Activated T-helper 2 cell treated with anti-CD3 and anti-CD28 coated beads, Interferon-gamma antibody, Interleukin-2, Interleukin-4, amounts not matched to agents 10 μg/mL and 5 μg/mL and 100 μg/mL, durations not matched to agents 14 hours and 24 hours and 36 hours (primary cell): ENCODE measurements at places on chromosomes 2 and 18. TPM values are rescaled to one million over a fixed set of nuclear protein-coding genes. Genes with fewer than 3 reads are reported as not detected.

Gene WNT6
- total RNA-seq = not detected in 2 replicates

Gene CDH19
- total RNA-seq = not detected in 2 replicates

Gene LRRTM4
- not detected in 2 replicates for total RNA-seq

Gene FLACC1
- 0.84 and 1.6 TPM in 2 replicates for total RNA-seq

Gene ATP6V1B1
- total RNA-seq = not detected in 2 replicates

Gene CD207
- not detected in 2 replicates for total RNA-seq

Gene NMUR1
- 0.16 and 0.28 TPM in 2 replicates for total RNA-seq

Gene AOX1
- not detected in 2 replicates for total RNA-seq

Gene CYRIA
- 1.8 TPM in 2 replicates for total RNA-seq

Gene FKBP7
- 3.2 and 6.6 TPM in 2 replicates for total RNA-seq

DNA sequence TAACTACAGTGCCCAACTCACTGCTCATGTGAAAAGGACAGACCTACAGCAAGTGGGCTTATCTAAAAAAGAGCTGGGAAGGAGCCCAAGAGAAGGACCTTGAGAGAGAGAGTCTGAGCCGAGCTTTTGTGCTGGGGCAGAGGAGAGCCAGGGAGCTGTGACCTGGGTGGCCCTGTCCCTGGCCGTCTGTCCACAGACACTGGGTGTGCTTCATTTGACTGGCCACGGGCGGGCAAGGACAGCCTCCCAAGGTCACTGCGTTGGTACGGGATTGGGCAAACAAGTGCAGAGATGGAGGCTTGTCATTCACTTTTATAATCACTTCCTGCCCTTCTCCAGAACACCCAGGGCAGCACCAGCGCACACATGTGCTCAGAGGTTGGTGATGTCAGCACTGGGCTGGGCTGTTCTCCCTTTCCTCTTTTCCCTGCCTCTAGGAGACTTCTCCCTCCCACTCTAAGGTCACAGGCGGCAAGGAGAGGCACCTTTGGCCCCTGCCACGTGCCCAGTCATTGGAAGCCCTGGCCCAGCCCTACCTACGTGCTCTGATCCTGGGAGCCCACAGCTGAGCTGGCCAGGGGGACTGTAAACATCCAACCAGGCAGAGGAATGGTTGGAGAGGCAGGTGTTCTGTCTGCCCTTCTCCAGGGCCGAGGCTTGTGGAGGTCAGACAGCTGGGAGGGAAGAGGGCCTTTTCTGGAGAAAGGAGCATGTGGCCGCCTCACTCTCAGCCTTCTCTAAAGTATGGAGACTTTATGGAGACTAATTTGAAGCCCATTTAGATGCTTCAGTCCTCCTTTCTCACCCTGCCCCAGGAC lies 6.4 kb upstream of the PSD4 start:
- H3K4me3 ChIP-seq = peak overlapping the region; percentile 59
- peak overlapping the region; percentile 94 for H3K27ac ChIP-seq
- H3K4me1 ChIP-seq = peaks cover 59% of the 10 kb centered on the region

- H3K27me3 ChIP-seq = no peaks in the 10 kb centered on the region
- no peak overlapping the region for H3K27ac ChIP-seq
- no peak overlapping the region for H3K4me3 ChIP-seq
- no peaks in the 10 kb centered on the region for H3K4me1 ChIP-seq
Observed at GRCh38 chr2:52879561-52879960, 888.0 kb upstream of the CHAC2 start.

GRCh38 chr2:238434846-238435751 lies 8.4 kb downstream of the ASB1 start:
- DNase-seq = no peak
- no peaks in the 10 kb centered on the region for H3K27me3 ChIP-seq
- peaks cover 33% of the 10 kb centered on the region for H3K4me1 ChIP-seq
- no peak overlapping the region for H3K4me3 ChIP-seq
- no peak overlapping the region for H3K27ac ChIP-seq

DNA sequence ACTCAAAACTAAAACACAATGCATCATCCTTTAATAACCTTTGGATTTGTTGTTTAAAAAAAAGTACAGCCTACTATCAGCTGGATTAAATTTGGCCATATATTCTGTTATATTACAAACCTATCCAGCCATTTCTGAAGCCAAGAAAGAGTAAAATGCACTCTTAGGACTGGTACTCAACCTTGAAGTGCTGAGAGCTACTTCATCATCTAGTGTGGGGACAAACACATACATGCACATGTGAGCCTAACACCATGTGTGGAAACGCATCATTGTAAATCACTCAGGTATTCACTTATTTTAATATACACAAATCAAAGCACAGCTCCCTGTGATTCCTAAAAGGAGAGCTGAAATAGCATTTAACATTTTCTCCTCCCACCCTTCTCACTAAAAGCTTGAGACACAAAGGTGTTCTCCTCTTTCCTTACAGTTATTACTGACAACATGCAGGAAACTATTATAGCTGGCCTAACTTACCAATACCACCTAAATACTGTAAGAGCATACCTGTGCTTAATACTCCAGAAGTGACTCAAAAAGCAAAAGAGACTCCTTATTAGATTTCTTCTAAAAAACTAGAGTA lies 7.5 kb downstream of the BAZ2B start:
- no peak overlapping the region for H3K27ac ChIP-seq
- no peak overlapping the region for H3K4me3 ChIP-seq

DNA sequence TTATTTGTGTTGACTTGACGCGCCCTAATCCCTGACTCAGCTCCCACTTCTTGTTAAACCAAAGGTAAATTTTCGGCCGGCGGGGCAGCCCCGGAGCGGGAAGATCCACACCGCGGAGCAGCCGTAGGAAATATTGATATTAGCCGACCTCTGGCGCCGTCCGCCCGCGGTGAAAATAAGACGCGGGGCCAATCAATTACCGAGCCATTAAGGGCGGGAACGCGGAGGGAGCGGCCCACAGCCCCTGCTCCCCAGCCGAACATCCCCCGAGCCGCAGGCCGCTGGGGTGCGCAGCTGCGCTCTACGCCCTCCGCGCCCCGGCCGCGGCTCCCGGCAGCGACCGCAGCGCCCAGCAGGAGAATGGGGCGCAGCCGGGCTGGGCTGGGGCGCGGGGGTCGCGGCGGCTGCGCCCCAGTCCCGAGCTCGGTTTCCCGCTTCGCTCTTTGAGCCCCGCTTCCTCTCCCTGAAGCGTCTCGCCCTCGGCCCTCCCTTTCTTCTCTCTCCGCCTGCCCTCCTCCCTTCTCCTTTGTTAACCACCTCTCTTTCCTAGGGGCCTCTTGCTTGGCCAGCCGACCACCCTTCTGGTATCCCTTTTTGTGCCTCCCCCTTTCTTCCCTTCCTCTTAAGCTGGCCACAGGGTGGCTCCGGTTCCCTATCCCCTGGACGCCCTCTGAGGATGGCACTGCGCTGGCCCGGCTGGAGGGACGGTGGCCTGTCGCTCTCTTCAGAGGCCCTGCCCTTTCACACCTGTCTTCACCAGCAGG lies 40.9 kb downstream of the CELF4 start:
- H3K27ac ChIP-seq = no peak overlapping the region
- peaks cover 33% of the 10 kb centered on the region for H3K27me3 ChIP-seq
- H3K4me3 ChIP-seq = no peak overlapping the region

DNA sequence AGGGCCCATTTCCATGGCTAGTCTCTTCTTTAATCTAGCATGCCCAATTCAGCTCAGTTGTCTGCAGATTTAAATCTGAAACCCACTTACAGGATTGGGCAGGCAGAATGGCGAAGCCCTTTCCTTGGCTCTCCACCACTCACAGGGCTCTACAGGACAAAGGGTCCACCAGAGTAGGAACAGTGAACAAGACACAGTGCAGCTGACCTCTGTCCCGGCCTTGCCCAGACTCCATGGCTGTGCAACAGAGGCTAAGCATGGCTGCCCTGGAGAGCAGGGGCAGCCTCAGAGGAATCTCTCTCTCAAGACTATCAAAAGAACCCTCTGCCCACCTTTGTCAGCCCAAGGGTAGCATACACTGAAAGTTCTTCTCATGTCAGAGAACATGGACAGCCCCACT lies 9.7 kb upstream of the ATP6V1B1 start:
- H3K4me3 ChIP-seq = no peak overlapping the region
- no peaks in the 10 kb centered on the region for H3K36me3 ChIP-seq
- no peak overlapping the region for H3K27ac ChIP-seq
- no peaks in the 10 kb centered on the region for H3K4me1 ChIP-seq
- no peak for DNase-seq

GRCh38 chr2:112155331-112156151 lies 17.4 kb downstream of the FBLN7 start:
- H3K4me3 ChIP-seq = no peak overlapping the region
- H3K27me3 ChIP-seq = no peaks in the 10 kb centered on the region
- peaks cover 34% of the 10 kb centered on the region for H3K4me1 ChIP-seq
- DNase-seq = no peak
- no peaks in the 10 kb centered on the region for H3K36me3 ChIP-seq

DNA sequence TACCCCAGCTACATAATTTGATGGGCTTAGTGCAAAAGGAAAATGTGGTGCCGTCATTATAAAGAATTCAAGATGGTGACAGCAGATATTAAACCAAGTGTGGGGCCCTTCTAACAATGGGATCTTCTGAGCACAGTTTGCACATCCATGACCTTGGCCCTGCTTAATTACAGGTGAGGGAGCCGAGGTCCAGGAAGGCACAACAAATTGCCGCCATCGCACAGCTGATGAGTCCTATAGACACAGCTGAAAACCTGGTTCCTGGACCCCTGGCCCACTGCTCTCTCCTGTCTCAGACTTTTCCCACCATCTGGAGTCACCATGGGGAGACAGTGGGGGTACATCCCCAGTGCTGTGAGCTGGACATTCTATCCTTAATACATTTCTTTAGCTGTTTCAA lies 95.8 kb upstream of the MAP4K3 start:
- no peak for DNase-seq
- H3K4me1 ChIP-seq = peaks cover 4% of the 10 kb centered on the region
- no peak overlapping the region for H3K4me3 ChIP-seq

GRCh38 chr2:8230466-8230865 lies 451.4 kb upstream of the ID2 start:
- peaks cover 2% of the 10 kb centered on the region for H3K27me3 ChIP-seq
- H3K4me1 ChIP-seq = peaks cover 27% of the 10 kb centered on the region
- no peaks in the 10 kb centered on the region for H3K36me3 ChIP-seq
- no peak overlapping the region for H3K27ac ChIP-seq

- H3K4me1 ChIP-seq = peaks cover 61% of the 10 kb centered on the region
- no peak overlapping the region for H3K4me3 ChIP-seq
- peaks cover 14% of the 10 kb centered on the region for H3K36me3 ChIP-seq
- H3K27me3 ChIP-seq = no peaks in the 10 kb centered on the region
- no peak overlapping the region for H3K27ac ChIP-seq
- peak; percentile 50 for DNase-seq
Observed at GRCh38 chr2:69565431-69565839, 78.1 kb downstream of the AAK1 start.

- no peak overlapping the region for H3K27ac ChIP-seq
- H3K36me3 ChIP-seq = no peaks in the 10 kb centered on the region
- DNase-seq = no peak
- H3K4me3 ChIP-seq = no peak overlapping the region
Observed at GRCh38 chr2:100206731-100207255, 64.4 kb upstream of the AFF3 start.

DNA sequence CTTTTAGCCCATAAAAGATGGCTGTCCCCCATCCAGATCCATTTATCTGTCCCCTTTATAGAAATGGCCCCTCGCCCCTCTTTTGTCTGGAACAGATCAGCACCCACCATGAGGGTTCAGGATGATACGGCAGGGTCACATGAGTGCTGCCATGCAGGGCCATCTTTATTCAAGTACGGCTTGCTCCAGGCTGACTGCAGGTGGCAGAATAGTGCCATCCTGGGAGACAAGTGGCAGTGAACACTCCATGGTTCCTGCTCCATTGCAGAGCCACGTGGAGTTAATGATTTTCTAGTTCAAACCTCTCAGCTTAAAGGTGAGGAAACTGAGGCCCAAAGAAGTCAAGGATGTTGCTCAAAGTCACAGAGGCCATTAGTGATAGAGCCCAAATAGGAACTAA lies 180.6 kb downstream of the CLIP4 start:
- H3K4me1 ChIP-seq = no peaks in the 10 kb centered on the region
- H3K4me3 ChIP-seq = no peak overlapping the region
- no peak overlapping the region for H3K27ac ChIP-seq
- no peaks in the 10 kb centered on the region for H3K36me3 ChIP-seq
- peaks cover 16% of the 10 kb centered on the region for H3K27me3 ChIP-seq

GRCh38 chr2:88160517-88160916 lies 9.6 kb upstream of the THNSL2 start:
- H3K4me3 ChIP-seq = no peak overlapping the region
- no peaks in the 10 kb centered on the region for H3K4me1 ChIP-seq
- peaks cover 5% of the 10 kb centered on the region for H3K27me3 ChIP-seq
- no peaks in the 10 kb centered on the region for H3K36me3 ChIP-seq

GRCh38 chr2:46001741-46002506 lies 295.3 kb upstream of the EPAS1 start:
- H3K27me3 ChIP-seq = peaks cover 14% of the 10 kb centered on the region
- H3K4me3 ChIP-seq = no peak overlapping the region
- no peak for DNase-seq
- H3K27ac ChIP-seq = no peak overlapping the region
- peaks cover 12% of the 10 kb centered on the region for H3K36me3 ChIP-seq

DNA sequence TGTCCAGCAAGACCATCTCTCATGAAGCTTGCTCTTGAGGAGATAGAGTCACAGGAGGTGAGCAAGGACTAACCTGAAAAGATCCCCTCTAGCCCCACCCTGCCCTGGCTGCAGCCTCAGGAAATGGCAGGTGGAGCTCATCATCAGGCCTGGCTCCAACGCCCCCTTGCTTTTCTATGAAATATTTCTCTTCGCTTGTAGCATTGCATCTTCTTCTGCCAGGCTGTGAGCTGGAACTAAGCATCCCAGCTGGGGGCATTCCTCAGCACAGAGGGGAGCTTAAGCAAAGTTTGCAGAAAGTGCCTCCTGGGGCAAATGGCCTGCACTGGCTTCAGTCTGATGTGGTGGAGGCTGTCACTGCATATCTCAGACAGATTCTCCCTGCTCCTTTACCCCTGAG lies 90.1 kb upstream of the LGALSL start:
- peaks cover 9% of the 10 kb centered on the region for H3K4me1 ChIP-seq
- no peak overlapping the region for H3K27ac ChIP-seq
- H3K36me3 ChIP-seq = no peaks in the 10 kb centered on the region
- H3K4me3 ChIP-seq = no peak overlapping the region
